Activated CD4-positive, alpha-beta memory T cell treated with anti-CD3 and anti-CD28 coated beads, Interleukin-2, amount 10 ng/mL, durations not matched to agents 7 days and 5 days (primary cell): ENCODE measurements at places on chromosomes 2 and 18. TPM values are rescaled to one million over a fixed set of nuclear protein-coding genes. Genes with fewer than 3 reads are reported as not detected.
A peak's percentile ranks its signal among the peaks of the same experiment; 100 is the strongest.

The PTMA gene
- total RNA-seq: 1,326 TPM

The ARHGAP25 gene
- 128 TPM for total RNA-seq

The CCBE1 gene
- not detected for total RNA-seq

The EDAR gene
- total RNA-seq: not detected

The SPP2 gene
- not detected for total RNA-seq

DNA sequence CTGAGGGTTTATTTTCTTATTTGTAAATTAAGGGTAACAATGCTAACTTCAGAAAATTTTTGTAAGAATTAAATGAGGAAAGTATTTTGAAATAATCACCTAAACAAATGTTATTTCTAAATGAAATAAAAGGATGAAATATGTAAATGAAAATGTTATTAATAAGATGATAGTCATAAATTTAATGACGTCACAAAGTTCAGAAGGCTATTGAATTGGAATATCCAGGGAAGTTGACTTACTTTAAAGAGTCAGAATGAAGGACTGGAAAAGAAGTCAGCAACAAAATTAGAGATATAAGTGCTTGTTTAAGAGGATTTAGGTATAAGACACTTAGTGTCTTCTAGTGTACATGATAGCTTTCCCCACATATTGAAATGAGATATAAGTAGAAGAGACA lies 732.6 kb upstream of the CDH7 start:
- DNase-seq: no peak

DNA sequence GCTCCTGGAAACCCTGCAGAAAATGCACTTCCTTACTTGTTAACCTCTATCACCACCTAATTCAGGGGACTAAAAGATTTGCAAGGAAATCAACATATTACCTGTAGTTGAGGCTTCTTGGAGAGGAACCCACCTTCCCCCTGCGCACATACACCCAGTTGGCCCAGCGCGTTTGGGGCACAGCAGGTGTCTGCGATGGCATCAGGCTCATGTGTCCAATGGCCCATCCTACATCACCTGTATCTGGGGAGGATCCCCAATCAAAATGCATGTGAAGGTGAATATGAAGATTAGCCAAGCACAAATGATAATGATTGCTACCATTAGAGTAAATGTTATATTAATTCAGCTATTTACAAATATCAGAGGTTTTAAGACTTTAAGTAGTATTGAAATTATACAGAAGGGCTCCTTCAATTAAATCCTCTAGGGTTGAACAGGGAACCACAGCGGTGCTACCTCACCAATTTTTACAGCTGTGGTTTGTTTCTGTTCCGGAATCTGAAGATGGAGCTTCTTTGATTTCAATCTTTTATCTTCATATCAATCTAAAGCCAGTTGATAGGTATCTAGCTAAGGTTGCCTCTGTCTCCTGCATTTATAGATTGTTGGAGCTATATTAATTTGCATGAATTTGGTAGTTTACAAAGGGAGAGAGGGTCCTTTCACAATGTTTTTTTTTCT lies 486.0 kb downstream of the RNF144A start:
- no peak for DNase-seq

- no peak for DNase-seq
Measured at GRCh38 chr2:191746346-191747169, 68.6 kb downstream of the NABP1 start.

GRCh38 chr18:38494065-38494464 lies 928.5 kb upstream of the CELF4 start:
- no peak for DNase-seq

DNA sequence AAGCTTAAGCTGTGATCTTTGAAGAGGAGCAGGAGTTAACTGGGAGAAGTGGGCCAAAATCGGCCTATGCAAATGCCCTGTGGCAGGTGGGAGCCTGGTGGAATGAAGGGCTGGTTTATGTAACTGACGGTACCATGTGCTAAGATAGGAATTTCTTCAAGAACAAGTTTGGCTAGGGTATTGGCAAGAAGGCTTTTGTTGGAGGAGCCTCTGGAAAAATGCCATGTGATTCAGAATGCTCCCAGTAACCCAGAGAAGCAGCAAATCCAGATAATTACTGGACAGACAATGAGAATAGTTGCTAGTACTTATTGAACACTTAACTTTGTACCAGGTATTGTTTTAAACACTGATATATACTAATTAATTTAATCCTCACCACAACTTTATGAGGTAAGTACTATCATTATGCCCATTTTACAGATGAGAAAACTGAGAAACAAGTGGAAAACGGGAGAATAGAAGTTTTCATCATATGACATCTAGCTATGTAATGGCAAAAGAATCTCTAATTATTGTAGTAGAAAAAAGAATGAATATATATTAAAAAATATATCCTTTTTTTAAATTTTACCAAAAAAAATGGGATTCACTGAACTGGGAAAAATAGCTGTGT lies 9.1 kb upstream of the FAM124B start:
- no peak for DNase-seq

- DNase-seq: no peak
Measured at GRCh38 chr2:240930096-240930630, 24.0 kb downstream of the CROCC2 start.

DNA sequence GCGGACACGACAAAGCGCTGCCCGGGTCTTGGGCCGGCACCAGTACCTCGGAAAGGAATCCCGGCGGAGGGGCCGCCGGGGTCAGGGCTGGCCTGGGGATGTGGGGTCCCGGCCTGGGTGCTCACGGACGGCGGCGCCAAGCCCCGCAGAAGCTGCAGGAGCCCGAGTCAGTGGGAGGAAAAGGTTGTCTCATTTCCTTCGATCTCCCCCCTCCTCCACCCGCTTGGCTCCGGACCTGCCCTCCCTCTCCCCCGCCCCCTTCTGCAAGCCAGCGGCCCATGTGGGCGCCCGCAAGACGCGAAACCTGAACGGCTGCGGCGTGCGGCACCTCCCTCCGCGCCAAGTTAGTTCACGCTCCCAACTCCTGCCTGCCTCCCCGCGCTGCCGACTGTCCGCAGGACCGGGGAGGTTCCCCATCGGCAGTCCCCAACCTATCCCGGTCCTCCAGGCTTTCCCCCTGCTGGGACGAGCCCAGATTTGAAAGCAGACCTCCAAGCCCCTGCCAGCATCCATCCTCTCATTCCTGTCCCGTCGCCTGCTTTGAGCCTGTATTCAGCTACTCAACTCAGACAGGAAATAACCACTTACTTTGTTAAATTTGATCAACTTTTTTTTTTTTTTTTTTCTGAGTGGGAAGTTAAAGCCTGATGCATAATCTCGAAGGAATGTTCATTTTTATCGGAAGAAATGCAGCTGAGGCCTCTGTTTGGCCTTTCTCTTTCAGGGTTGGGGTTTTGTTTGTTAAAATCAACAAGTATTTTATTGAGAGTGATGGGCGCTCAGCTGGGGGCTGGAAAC lies at the start of gene EVA1A:
EVA1A (minus strand) TSS at position 172 of the 798 bp plus-strand sequence. CDS start 42,799 bp downstream, outside the sequence.
- no peak for DNase-seq

GRCh38 chr2:26687328-26687727 lies 5.2 kb upstream of the KCNK3 start:
- no peak for DNase-seq

- no peak for DNase-seq
Measured at GRCh38 chr2:12119841-12120240, 373.4 kb downstream of the LPIN1 start.

DNA sequence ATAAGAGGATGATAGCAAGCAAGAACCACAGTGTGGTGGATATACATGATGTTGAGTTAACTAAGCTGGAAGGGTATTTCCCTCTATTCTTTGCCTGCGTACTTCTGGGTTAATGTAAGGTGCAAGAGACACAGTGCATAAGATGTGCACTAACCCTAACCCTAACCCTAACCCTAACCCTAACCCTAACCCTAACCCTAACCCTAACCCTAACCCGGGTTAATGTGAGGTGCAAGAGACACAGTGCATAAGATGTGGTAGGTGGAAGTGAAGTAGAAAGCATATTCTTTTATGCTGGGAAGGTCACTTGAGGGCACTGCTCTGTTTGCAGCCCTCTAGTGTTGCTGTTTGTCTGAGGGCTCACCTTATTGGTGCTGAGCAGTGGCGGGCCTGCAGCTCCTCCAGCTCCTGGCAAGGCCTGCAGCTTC lies 181.5 kb upstream of the ITGA4 start:
- DNase-seq: peak; percentile 39

- DNase-seq: no peak
Measured at GRCh38 chr2:237866101-237866621, 6.7 kb downstream of the RAMP1 start.

DNA sequence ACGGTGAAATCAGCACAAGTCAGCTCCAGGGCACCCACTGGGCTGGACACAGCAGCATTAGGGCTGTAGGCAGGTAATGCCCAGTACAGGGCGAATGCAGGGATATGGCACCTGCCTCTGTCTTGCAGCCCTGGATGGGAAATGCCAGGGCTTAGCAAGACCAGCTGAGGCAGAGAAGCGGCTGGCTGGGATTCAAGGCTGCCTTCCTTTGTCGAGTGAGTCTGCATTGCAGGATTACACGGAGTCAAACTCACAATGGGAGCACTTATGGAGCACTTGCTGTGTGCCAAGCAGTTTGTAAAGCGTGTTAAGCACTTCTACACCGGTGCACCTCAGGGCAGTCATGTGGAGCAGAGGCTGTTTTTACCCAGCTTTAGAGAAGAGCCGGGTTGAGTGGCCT lies 87.3 kb upstream of the HDAC4 start:
- DNase-seq: no peak

DNA sequence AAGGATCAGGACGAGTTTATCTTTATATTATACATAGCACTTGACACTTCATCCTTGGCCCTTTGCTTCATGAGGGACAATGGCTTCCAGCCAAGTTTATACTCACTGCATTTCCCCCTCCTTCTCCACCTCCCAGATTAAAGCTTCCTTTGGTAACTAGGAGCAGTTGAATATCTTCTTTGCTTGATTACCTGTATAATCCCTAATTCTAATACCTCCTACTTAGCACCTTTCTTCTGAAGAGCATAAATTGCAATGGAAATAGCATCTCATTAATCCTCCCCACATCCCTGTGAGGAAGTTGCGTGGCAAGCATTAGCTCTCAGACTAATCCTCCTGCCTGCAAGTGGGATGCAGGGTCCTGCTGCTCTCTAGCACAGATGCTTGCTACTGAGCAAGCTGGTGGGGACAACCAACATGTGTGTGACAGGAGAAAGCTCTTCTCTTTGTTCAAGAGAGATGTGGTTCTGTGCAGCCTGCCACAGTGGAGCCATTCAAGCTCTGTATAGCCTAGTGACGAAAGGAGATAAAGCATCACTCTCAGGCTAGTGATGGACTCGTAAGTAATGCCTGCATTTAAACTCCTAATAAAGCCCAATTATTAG lies 19.1 kb downstream of the KLHL14 start:
- DNase-seq: no peak

DNA sequence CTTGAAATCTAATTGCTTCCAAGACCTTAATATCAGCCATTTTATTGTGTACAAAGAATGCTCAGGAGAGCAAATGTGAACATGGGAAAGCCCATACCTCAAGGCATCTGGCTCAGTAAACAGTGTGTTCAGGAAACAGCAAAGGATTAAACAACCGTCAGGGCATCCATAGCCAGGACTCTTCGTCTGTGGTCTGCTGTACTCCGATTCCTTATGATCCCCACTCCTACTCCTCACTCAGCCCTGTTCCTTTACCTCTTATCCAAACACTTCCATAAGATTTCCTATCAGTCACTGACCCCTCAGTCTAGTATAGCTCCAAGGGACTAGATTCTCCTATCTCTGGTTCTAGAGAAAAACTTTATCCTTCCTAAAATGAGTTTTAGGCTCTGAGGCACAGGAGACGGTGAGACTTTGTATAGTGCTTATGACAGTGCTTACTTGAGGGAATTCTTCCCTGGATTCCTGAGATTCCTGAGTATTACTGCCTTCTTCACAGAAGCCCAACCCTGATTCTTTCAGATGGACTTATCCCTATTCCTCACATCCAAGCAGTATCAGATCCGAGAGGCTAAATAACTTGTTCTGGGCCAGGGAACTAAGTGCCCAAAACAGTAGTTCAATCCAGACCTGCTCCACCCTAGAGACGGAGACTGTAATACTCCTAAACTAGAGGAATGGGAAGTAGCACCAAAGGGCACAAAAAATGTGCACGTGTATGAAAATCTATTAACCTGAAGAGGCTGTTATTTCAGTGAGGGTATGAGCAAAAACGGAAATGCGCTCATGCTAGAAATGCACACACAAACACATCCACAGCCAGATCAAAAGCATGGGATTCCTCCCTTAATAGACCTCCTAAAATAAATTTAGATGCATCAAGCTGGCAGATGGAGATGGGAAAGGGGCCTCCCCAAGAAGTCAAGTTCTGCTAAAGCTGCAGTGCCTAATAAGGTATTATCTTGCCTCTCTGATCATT lies 42.1 kb upstream of the SIGLEC15 start:
- no peak for DNase-seq

GRCh38 chr2:206260188-206261012 lies 14.1 kb upstream of the ZDBF2 start:
- DNase-seq: no peak

- DNase-seq: peak; percentile 72
Measured at GRCh38 chr2:242031481-242032019, 162.0 kb downstream of the RTP5 start.

DNA sequence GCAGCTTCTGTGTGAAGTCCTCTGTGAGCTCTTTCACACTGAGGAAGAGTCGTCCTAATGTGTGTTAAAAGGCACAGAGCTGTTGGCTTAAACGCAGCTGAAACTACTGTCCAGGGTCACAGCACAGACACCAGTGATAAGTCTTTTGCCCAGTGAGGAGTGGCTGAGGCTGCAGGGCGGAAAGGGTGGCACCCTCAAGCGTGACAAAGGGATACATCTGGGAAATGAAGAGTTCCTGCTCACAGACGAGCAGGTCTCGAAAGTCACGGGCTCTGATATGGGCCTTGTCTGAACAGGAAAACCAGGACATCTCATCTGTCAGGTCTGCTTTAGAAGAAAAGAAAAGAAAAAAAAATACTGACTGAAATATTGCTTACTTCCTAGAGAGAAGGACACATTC lies 36.5 kb downstream of the TGIF1 start:
- DNase-seq: no peak

- peak; percentile 56 for DNase-seq
Measured at GRCh38 chr18:45962461-45962860, 4.7 kb downstream of the EPG5 start.

DNA sequence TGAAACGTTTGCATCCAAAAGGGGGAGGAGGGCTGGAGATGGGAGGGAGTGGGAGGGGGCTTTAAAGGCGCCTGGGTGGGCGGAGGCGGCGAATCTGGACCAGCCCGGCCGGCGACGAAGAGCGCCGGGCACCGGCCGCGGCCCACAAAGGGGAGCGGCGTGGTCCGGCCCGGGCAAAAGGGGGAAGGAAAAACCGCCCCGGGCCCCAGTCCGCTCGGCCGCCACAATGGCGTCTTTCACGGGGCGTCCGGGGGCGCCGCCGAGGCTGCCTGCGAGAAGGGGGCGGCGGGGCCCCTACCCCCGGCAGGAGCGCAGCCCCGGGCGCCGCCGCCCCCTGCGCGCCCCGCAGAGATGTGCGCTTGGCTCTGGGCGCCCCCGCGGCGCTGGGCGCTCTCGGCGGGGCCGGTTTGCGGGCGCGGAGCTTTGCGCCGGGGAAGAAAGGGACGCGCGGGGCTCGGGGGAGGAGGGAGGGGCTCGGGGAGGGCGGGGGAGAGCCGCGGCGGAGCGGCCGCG lies 108.1 kb upstream of the KCTD1 start:
- no peak for DNase-seq

- no peak for DNase-seq
Measured at GRCh38 chr2:1002350-1002749, 51.7 kb downstream of the SNTG2 start.
